Fibroblast of the aortic adventitia (primary cell): ENCODE measurements at places on chromosomes 7 and 10. TPM values are rescaled to one million over a fixed set of nuclear protein-coding genes. Genes with fewer than 3 reads are reported as not detected.

TLX1 gene
- total RNA-seq: 0.16 TPM in 1 of 2 replicates, not detected in the other

ZNF488 gene
- total RNA-seq: 0.18 and 0.41 TPM in 2 replicates

CTTNBP2 gene
- 3.9 and 11.9 TPM in 2 replicates for total RNA-seq

TMEM236 gene
- 0.09 and 0.16 TPM in 2 replicates for total RNA-seq

AGR3 gene
- total RNA-seq: not detected in 2 replicates

MBL2 gene
- total RNA-seq: not detected in 2 replicates

GRCh38 chr10:69939061-69939460, 113.6 kb upstream of the MACROH2A2 start:
- no peak for DNase-seq

DNA sequence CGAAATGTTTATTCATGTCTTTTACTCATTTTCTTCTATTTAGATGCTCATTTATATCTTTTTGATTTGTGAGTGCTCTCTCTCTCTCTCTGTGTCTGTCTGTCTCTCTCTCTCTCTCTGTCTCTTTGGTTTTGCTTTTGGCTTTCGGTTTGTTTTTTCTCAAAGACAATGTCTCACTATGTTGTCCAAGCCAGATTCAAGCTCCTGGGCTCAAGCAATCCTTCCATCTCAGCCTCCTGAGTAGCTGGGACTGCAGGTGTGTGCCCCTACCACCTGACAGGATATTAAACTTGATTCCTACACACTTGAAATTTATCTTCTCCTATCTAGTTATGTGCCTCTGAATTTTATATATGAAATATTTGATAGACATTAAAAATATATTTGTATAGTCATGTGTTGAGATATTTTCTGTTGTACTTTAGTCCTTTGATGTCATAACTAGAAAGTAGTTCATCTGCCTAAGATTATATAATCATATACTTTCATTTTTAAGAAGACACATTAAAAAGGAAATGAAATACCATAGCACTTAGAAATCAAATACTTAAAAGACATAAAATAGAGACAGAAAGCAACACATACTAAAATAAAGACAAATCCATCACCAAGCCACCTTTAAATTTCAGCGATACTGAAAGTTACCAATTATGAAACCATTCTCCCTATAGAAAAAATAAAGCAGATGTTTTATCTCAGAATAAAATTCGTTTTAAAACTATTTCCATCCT, 68.1 kb upstream of the SFMBT2 start:
- no peak for DNase-seq

GRCh38 chr10:96896884-96897589, 64.9 kb downstream of the LCOR start:
- DNase-seq: no peak

DNA sequence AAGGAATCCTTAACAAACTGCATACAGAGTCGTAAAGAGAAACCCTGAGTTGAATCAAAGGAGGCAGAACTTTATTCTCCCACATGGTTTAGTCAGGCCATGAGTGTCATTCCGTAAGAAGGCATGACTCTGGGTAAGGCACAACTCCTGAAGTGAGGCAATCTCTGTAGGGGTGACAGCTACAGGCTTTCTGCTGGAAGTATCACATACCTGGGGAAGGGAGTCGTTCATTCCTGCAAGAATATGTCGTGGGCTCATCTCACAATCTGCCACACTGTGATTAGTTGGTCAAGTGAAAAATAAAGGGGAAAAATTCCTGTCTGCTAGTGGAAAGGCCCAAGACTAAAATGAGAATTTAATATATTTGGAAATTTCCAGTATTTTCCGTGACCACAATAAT, 392.6 kb downstream of the POM121L12 start:
- DNase-seq: no peak

DNA sequence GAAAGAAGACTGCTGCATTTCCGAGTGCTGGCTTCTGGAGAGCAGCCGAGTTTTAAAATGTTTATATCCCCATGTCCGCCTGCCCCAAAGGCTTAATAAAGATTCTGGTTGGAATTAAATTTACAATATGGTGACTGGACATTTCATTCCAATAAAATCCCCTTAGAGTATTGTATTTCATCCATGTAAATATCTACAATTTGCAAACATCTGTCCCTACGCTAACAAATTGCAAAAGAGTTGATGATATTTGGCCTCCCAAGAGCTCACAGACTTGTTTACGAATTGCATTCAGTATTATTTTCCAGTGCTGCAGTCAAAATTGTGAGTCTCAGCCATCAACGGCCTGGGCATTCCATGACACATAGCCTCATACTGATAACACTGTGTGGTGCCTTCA, 50.1 kb downstream of the PLEKHS1 start:
- no peak for DNase-seq

DNA sequence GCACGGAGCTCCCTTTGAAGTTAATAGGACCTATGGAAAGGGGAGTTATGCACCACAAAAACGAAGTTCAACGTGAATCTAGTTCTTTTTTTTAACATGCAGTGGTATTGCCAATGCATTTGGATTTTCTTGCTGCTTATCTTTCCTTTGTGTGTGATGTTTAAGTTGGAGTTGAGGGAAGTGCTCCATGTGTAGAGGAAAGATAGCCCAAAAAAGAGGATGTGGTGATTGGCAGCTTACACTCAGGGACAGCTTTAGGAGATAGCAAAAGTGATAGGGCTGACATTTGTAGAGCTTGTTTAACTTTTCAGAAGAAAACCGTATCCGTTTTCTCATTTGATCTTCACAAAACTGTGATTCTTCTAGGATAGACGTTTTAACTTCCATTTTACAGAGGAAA, 101.3 kb downstream of the MDFIC start:
- no peak for DNase-seq

- peak; percentile 18 for DNase-seq
Observed at GRCh38 chr7:88344956-88345832, 38.5 kb upstream of the STEAP4 start.

DNA sequence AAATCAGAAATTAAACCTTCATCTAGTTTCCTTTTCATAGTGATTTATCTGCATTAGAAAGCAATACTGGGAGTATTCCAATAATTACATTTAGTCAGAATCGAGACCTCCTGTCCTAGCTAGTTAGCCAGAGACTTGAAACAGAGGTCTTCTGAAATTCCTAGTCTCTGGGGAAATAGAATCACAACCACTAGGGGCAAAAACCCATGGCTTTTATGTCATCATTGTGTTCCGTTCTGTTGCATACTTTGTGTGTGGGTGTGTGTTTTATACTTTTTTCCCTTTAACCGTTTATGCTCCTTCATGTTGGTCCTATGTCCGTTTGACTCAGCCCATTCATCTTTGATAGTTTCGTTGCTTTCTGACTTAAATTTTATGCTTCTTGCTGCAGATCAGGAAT, 79.8 kb downstream of the RALA start:
- DNase-seq: no peak

DNA sequence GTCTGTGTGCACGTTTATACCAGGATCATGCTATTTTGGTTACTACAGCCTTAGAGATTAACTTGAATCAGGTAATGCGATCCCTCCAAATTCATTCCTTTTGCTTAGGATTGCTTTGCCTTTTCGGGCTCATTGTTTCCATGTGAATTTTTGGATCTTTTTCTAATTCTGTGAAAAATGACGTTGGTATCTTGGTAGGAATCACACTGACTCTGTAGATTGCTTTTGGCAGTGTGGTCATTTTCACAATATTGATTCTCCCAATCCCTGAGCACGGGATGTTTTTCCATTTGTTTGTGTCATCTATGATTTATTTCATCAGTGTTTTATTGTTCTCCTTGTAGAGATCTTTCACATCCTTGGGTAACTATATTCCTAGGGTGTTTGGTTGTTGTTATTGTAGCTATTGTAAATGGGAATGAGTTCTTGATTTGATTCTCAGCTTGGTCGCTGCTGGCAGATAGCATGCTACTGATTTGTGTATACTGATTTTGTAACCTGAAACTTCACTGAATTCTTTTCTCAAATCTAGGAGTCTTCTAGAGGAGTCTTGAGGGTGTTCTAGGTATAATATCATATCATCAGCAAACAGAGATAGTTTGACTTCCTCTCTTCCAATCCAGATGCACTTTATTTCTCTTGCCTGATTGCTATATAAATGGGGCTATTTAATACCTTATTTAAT, 18.2 kb downstream of the SNX8 start:
- DNase-seq: peak; percentile 10

DNA sequence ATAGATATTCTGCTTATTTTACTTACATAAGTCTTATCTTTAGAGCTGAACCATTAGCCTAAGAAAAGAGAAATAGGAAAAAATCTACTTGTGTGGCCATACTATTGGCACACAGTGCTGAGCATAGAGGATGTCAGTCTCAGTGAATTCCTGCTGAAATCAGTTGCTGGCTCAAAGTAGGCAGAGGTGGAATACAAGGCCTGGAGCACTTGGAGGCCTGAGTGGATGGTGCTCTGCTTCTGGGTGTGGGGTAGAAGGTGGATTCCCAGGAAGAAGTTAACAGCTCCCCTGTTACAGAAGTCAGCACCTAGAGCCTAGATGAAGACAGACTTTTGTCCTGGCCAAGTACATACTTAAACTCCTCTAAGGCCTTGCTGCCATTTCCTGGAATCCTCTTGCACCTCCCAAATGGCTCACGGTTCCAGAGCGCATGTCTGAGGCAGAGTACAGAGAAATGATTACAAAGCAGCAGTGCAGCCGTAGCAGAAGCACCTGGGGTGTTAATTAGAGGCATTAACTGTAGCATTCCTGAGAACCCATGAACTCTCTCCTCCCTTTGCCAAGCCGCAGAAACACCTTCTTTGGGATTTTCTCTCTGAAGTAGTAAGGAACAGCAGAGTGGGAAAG, 18.0 kb upstream of the XPNPEP1 start:
- no peak for DNase-seq

DNA sequence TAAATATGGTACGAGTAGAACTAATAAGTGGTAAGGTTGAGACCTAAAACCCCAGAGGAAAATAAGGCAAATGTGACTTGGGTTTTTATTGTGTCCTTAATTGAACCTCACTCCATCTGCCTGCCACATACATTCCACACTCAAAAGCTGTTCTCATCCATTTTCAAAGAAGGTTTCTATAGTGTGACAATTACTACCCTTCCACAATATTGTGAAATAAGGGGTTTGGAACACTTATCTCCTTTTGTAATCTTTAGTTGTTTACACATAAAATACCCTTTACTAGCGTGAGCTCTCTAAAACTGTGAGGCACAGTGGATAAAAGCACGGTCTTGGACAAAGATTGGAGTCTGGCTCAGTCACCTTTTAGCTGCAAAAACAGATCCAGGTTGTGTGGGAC, 166.6 kb downstream of the THSD7A start:
- DNase-seq: no peak

GRCh38 chr7:7861211-7861633, 107.4 kb upstream of the GLCCI1 start:
- DNase-seq: peak; percentile 60

GRCh38 chr10:61411706-61412105, 41.5 kb downstream of the TMEM26 start:
- no peak for DNase-seq

DNA sequence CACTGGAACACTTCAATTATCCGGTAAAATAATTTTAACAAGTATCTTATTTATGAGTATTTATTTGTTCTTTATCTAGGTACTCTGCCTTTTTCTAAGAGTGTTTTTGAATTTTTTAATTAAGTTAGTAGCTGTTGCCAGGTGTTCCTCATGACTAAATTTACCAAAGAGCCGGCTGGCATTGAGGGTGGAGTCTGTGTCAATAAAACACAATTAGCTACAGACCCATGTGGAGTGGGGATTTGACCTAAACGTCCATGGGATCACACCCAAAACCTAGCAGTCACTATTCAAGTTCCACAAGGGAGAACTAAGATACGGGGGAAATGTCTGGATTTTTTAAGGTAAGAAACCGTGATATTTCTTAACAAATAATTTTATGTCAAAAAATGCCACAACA, 9.8 kb downstream of the SLC16A12 start:
- no peak for DNase-seq

DNA sequence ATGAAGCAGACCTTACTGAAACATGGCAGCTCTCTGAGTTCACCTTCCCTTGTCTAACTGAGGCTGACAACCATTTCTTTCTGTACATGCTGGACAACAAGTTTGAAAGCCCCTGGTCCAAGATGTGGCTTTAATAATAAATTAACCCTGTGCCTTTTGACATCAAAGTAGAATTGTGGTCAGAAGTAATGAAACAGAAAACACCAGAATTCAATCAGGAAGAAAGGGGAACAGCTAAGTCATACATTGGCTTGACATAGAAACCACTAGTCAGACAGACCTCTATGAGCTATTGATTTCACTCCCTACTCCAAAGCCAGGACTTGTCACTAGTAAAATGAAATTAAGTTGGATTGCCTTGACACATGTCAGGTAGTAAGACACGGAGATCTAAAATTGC, 175.2 kb upstream of the ASAH2 start:
- no peak for DNase-seq
